Peyer's patch (tissue), 4 donors: ENCODE measurements at places on chromosomes 3 and 15.

- no peak for DNase-seq
These were observed 740.5 kb downstream of the ROBO2 start for GRCh38 chr3:77780278-77780996.

- no peak for DNase-seq
These were observed 10.8 kb downstream of the IP6K1 start for GRCh38 chr3:49775538-49775937.

DNA sequence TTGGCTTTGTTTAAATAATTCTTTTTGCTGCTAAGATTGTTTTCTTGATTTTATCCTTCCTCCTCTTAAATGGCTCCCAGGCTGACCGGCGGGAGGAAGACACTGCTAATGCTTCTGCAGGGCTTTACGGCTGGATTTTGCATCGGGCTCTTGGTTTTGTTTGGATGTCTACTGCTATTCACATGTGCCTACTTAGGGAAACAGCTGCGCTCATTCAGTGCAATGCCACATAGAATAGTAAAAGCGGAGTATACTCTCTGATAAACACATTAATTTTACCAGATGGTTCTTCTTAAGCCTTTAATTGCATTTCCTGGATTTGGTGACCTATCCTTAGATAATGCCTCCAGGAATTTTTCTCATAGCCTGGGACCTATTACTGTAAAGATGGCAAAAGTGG, 146.6 kb downstream of the THSD4 start:
- no peak for DNase-seq

DNA sequence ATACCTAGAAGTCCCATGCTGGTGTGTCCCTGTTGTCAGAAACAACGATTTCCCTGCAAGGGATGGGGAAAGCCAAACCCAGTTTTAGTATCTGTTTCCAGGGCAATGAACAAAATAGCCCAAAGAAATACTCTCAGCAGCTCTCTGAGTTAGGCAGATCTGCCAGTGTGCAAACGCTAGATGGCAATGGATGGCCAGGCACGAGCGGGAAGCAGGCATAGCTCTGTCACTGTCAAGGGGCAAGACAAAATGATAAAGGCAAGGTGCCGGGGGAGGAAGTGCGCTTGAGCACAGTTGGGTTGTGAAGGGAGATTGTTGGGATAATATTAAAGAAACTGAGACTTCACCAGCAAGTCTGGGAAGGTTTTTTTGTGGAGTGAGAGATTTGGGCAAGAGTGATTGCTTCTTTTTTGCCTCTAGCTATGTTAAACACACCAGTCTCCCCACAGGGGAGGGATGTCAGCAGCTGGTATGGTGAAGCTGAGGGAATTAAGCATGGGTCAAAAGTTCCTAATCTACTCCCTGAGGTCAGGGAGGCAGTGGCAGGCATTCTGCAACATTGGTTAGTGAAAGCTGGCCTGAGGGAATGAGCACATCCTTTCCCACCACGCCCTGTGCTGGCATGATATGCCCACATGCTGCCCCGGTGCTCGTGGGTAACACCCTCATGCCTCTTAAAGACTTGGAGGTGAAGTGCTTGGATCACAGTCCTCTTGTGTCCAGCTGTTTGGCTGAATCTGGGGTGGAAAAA, 117.5 kb downstream of the PDCD6IP start:
- no peak for DNase-seq

- no peak for DNase-seq
These were observed 954.6 kb downstream of the EPHA3 start for GRCh38 chr3:90062016-90062415.

- DNase-seq, result no peak
These were observed 54.2 kb upstream of the MTMR10 start for GRCh38 chr15:31045606-31046005.

DNA sequence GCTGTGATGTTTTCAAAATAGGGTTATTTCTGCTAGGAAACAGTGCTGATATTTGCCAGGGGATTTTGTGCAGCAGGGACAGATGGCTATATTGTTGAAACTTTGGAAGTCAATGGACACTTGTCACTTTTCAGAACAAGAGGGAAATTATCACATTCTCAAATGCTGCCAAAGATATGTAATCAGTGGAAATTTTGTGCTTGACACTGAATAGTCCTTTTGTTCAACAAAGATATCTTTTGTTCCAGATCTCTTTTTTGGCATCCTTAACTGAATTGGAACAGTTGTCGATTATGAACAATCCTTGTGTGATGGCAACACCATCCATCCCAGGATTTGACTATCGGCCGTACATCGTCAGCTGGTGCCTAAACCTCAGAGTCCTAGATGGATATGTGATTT, 7.8 kb downstream of the CEP97 start:
- no peak for DNase-seq

DNA sequence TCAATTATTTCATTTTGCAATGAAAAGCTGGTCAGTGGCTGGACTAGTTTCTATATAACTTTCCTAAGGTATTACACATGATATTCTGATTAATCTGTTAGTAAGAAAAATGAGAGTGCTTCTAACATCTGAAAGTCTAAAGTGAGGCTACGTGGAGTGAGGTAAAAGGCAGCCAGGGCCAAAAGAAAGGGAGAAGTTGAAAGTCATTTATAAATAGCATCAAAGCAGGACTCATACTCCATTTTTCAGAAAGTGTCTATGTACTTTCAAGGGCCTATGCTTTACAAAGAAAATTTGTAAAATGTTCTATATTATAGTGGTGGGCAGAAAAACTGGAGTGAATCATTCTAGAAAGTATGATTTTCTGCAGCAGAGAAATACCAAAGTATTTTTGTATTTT, 80.0 kb downstream of the CSNK1G1 start:
- DNase-seq, result no peak

- DNase-seq, result no peak
These were observed 61.6 kb downstream of the SPSB4 start for GRCh38 chr3:141112686-141113297.

GRCh38 chr3:183548262-183548769, 7.2 kb downstream of the KLHL6 start:
- DNase-seq, result no peak

DNA sequence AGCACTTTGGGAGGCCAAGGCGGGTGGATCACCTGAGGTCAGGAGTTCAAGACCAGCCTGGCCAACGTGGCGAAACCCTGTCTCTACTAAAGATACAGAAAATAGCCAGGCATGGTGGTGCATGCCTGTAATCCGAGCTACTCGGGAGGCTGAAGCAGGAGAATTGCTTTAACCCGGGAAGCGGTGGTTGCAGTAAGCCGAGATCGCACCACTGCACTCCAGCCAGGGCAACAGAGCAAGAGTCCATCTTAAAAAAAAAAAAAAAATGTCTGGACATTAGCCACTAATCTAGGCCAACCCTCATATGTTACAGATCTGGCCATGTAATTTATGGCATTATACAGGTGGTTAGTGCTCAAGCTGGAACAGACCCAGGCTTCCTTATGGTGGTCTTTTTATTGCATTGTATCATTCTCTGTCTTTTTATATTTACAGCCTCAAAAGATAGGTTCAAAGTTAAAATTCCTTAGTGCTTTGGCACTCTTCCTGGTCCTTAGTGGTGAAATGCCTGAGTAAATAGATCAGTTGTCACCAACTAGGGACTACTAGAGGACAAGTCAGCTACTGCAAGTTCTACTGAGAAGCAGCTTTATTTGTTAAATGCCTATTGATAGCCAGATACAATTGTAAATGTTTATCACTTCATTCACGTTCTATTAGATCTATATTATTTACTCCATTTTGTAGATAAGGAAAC, 16.0 kb downstream of the STARD9 start:
- DNase-seq, result no peak
